ENCODE measurements at places on chromosomes 3 and 15.
A peak's percentile ranks its signal among the peaks of the same experiment; 100 is the strongest.

GRCh38 chr3:33482111-33482521, 41.9 kb upstream of the UBP1 start:
- DNase-seq, result no peak

DNA sequence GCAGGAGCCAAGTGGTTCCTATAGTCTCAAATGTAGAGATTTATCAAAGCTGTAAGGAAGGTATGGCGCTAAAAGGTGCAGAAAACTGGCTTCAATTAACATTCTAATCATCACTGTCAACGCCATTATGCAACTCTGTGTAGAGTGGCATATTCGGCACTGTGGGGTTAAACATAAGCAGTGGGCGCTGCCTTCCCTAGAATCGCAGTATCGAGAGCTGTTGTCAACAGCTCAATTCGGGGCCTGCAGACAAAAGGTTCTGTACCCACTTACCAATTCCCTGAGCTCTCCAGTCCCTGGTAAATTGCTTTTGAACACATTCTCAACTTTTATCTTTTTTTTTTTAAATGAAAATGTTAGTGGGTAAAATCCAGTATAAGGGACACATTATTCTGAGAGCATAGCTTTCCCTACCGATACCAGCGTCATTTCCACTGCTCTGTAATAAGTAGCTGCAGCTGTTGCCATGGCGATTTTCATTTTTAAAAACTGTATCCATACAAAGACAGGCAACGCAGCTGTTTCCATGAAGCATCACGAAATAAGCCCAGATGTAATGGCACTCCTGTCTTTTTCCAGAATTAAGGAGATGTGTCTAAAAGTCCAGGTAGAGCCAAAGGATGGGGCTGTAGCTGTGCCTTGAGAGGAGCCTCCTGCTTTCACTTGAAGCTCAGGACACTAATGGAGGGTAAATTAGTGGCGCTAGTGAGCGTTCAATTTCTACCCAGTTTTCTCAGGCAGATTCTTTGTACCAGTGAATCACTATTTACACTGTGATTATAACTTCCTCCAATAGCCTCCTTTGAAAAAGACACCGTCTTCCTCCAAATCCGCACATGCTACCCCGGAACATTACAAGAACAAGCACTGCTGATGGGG, 250.3 kb downstream of the SLC9A9 start:
- DNase-seq, result no peak

DNA sequence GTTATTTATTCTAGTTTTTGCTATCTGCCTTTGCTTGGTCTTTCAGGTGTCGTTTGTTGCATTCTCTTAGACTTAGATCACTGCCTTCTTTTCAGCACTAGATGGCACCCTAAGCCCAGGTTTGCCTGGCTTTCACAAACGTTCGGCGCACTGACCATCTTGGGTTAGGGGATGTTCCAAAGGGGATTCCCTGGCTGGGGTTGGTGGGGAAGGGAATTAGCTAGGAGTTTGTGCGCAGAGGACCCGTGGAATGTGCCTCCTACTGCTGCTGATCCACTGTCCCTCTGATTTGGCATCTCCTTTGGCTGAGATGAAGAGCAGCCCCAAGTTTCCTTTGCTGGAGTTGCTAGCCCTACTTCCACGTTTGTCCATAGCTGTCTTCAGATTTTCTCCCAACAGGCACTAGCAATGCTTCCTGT, 33.9 kb downstream of the PFN2 start:
- DNase-seq, result peak; percentile 43

DNA sequence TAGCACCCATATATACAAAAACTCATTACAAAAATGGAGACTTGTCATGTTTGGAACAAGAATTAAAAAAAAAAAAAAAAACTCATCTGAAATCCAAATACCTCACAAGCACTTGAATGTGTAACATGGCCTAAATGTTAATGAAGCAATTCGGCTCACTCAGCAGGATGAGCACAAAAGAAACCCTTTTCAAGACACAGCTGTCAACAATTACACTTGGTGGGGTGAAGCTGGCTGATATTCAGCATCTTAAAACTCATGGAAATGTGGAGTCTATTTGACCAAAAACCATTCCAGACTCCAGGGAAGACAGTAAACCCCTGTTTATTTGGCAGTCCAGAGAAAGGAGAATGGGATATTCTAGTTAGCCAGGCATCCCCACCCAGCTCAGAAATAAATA, 205.4 kb upstream of the TSC22D2 start:
- no peak for DNase-seq

DNA sequence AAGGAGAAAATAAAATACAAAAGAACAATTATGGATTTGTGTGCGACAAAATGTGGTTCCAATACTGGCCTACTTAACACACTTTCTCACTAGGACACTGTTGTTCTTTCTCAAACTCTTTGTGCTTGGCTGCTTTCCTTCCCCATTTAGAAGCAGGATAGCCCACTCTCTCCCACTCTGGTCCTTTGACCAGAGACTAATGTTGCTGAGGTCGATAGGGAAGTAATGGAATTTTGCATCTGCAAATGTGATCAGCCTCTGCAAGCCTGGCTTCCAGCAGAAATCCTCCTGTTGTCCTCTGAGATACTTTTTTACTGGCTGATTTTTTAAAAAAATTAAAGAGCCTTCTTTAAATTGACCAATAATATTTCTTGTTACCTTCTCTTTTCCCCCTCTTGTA, 71.0 kb downstream of the PPM1L start:
- DNase-seq, result no peak

GRCh38 chr3:165185707-165186327, 10.4 kb downstream of the SLITRK3 start:
- DNase-seq, result no peak

GRCh38 chr3:157088601-157089454, 71.1 kb downstream of the CCNL1 start:
- DNase-seq, result peak; percentile 94

- peak; percentile 60 for DNase-seq
Measured at GRCh38 chr3:113005611-113006010, 14.8 kb downstream of the GTPBP8 start.

- no peak for DNase-seq
Measured at GRCh38 chr3:14458434-14459275, 56.2 kb downstream of the SLC6A6 start.

DNA sequence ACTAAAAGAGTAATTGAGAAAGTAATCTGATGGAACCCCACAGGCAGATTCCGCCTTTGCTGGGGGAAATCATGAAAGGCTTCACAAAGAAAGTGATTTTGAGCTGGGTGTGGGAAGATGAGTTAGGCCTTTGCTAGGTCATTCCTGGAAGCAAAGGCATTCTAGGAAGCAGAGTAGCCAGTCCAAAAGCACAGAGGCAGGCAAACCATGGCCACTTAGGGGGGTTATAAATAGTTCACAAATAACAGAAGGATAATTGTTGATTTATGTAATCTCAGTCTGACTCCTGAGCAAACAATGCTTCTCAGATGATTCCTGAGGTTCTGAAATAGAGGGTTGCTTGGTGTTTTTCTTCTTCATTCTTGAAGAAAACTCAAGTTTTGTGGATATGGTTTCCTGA, 576.3 kb downstream of the NTRK3 start:
- no peak for DNase-seq

DNA sequence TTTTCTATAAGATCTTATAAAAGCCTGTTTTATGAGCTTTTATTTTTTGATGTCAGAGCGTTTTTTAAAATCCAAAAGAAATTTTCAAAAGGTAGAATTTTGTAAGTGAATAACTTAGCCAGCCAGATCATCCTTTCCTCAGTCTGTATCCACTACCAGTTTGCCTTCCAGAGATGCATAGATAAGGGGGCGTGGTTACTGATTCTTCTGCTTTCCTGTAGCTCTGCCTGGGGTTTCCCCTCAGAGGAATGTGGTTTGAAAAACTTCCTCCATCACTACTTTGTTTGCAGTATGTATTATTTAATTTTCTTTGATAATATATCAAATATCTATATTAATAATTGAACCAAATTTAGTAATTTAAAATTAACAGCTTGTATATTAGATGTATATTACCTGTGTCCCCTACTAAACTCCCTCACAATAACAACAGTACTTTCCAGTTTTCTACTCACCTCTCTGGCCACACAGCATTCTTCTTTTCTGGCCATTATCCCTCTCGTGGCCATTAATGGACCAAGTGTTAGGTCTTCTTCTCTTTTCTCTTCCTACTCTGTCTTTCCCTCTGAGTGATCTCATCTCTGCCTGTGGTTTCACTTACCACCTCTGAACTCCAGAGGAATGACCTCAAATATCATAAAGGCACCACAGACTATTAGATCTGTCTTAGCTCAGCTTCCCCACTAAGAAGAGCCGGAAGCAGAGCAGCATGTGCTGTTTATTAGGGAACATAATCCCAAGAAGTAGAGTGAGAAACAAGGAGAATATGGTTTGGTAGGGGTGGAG, 239.7 kb downstream of the UBE2E2 start:
- DNase-seq, result no peak

GRCh38 chr3:55531321-55531720, 44.2 kb upstream of the WNT5A start:
- no peak for DNase-seq

GRCh38 chr3:39184081-39184967, 8.1 kb downstream of the XIRP1 start:
- DNase-seq, result no peak

GRCh38 chr3:83581546-83581945, 1377.2 kb upstream of the CADM2 start:
- DNase-seq, result no peak

DNA sequence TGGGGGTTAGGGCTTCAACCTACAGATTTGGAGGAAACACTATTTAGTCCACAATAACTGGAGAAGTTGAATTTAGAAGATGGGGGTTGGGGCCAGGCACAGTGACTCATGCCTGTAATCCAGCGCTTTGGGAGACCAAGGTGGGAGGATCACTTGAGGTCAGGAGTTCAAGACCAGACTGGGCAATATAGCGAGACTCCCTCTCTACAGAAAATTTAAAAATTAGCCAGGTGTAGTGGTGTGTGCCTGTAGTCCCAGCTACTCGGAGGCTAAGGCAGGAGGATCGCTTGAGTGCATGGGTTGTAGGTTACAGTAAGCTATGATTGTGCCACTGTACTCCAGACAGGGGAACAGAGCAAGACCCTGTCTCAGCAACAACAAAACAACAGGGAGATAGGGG, 5.0 kb upstream of the DYNLT2B start:
- no peak for DNase-seq
